Heart left ventricle (tissue), 16 donors: ENCODE measurements at places on chromosomes 6 and 20. TPM values are rescaled to one million over a fixed set of nuclear protein-coding genes. Genes with fewer than 3 reads are reported as not detected.

Gene PRPF6
- polyA plus RNA-seq = 31.0 TPM

Gene RHAG
- polyA plus RNA-seq = 0.22 TPM

Gene SIRPG
- not detected for polyA plus RNA-seq

Gene SLC24A3
- polyA plus RNA-seq = 0.86 TPM

Gene SGK1
- 19.7 TPM for polyA plus RNA-seq

Gene ELMO2
- polyA plus RNA-seq = 29.0 TPM

GRCh38 chr6:84408028-84408427 lies 180.6 kb upstream of the CEP162 start:
- no peak for DNase-seq

GRCh38 chr6:83365931-83366330 lies 64.9 kb downstream of the ME1 start:
- DNase-seq = no peak

DNA sequence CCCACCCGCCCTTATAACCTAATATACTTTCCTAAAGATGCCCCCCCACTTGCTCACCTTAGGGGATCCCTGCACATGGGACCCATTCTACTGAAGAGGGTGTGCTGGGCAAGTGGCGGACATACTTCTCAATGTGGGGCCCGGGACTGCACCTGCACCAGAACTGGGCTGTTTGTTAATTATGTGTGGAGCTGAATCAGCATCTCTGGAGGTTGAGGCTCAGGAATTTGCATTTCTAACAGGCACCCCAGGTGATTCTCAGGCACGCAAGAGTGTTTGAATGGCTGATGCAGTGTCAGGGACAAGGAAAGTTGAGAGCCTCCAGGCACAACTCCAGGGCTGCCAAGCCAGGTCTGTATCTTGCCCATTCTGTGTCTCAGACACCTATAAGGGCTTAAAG lies 8.9 kb upstream of the PTPRT start:
- no peak for DNase-seq

- DNase-seq = no peak
These were observed 264.8 kb downstream of the SLC35F1 start for GRCh38 chr6:118171852-118172251.

GRCh38 chr6:39044181-39044580 lies 4.4 kb upstream of the GLP1R start:
- DNase-seq = no peak

GRCh38 chr20:3759884-3760283 lies 7.7 kb downstream of the ADISSP start:
- no peak for DNase-seq

DNA sequence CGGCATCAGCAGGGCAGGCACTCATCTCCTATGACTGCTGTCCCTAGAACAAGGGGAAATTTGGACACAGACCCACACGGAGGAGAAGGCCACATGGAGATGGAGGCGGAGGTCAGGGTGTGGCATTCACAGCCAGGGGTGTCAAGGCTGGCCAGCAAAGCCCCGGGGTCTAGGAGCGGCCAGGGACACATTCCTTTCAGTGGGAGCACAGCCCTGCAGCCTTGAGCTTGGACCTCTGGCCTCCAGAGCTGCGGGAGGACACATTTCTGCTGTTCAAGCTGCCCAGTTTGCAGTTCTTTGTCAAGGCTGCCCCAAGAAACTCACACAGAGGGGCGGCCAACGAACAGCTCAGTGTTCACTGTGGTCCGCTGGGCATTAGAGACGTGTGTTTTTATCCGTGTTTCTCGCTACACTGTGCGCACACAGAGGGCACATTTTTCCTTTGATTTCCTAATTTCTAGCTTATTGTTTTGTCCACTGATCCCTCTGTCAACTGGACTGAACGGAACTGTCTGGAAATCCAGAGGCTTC lies 93.4 kb upstream of the MPC1 start:
- no peak for DNase-seq

DNA sequence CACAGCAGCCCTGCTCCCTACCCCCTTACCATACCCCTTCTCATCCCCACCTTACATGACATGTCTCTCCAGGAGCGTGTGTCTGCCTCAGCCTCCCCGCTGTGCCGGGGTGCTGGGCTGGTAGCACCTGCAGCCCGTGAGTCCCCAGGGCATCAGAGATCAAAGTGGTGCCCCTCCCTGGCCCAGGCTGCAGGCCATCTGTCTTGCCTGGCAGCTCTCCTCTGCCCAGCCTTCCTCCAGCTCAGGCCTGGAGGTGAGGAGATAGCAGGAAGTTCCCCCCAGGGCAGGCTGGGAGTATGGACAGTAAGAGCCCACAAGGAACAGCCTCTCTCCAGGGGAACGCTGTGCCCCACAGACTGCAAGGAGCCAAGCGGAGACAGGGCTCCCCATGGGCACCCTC lies 35.3 kb downstream of the GRM4 start:
- no peak for DNase-seq

DNA sequence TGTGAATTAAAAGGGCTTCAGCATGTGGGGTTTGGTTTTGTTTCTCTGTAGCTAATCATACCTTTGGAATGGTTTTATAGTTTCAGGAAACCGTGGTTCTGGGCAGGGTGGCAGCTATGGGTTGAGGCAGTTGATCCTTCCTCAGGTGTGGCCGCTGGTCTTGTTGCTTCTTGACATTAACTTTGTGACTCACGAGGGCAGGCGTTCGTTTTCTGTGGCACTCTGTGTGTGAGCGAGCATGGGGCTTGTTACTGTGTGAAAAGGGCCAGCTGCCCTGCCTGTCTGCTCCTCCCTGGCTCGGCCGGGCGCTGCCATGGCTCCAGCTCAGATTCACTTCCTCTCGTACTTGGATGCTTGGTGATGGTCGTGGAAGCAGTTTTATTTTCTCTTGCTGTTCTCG lies 16.2 kb downstream of the DNAJC5 start:
- no peak for DNase-seq

DNA sequence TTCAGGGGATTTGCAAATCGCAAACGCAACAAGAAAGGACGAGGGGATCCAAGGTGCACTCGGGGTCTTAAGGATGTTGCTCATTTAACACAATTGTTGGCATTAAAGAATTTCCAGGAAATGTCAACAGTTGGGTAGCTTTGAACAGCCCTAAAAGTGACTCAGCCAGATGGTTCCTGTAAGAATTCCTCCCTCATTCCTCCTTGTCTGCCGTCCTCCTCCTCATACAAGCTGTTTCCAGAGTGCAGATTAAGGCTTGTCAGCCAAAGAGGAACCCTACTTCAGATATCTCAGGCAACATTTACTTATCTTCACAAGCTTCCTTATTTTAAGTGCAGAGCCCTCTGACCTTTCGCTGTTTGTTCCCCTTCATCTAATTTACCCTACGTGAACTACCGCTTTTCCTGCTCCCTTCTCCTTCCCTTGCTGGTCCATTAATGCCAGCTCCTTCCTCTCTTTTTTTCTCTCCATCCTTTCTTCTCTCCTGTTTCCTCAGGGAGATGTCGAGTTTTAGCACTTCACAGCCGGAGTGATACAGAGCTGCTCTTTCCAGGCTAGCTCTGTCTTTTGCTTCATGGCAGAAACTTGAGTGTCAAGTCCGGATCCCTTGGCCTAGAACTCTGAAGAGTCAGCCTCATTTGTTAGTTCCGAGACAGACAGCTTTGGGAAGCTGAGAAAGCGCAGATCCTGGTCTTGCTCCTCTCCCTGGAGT lies 26.1 kb upstream of the TBC1D7 start:
- DNase-seq = no peak

DNA sequence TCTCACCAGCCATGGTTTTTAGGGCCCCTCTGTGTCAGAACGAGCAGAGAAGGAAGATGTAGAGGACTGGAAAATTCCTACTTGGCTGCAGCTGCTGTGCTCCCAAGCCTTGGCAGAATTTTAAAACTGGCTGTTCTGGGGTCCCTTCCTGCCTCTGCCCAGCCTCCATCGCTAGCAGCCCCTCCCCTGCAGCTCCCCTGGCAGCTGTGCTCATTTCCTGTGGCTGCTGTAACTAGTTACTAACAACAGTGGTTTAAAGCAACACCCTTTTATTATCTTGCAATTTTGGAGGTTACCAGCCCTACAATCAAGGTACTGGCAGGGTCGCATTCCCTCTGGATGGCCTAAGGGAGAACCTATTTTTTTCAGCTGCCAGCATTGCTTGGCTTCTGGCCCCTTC lies 3.7 kb upstream of the CST11 start:
- no peak for DNase-seq

DNA sequence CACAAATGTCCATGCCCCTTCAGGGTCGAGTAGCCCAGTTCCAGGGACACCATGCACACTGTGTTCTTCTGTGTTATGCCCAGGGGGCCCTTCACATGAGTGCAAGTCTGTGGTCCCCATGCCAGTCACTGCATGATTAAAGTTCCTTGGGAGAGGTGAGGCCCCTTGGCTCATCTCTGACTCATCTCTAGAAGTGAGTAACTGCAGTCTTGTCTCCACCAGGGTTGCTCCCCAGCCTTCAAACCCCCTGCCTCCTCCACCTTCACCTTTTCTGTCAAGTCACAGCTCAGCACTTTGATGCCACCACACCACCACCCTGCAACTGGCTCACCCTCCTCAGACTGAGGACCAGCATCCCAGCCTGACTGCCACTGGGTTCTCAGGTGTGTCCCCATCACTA lies 161.7 kb downstream of the UNC5CL start:
- DNase-seq = no peak

DNA sequence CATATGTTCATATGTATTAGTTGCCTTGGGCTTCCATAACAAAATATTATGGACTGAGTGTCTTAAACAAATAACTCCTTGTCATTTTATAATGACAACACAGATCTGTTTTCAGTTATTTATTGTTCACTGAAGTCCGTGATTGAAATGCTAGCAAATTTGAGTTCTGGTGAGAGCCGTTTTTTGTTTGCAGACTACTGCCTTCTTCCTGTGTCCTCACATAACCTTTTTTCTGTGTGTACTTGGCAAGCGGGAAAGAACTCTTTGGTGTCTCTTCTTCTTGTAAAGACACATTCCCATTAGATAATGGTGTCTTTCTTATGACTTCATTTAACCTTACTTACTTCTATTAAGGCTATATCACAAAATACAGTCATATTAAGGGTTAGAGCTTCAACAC lies 482.9 kb upstream of the EYS start:
- DNase-seq = no peak

DNA sequence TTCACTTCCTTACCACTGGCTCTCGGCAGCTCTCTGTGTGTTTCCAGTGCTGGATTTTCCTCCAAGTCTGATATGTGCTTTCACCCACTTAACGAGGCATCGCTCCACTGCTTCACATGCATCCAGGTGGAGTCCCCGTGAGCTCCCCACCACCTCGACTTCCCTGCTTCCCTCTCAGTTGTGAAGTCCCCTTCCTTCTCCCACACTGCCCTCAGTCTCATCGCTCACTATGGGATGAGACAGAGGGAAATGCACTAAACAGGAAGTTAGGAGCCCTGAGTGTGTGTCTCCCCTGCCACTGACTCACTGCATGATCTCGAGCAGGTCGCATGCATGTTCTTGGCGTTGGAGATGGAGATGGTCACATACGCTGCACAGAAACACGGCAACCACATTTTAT lies 84.0 kb downstream of the MTHFD1L start:
- DNase-seq = no peak

DNA sequence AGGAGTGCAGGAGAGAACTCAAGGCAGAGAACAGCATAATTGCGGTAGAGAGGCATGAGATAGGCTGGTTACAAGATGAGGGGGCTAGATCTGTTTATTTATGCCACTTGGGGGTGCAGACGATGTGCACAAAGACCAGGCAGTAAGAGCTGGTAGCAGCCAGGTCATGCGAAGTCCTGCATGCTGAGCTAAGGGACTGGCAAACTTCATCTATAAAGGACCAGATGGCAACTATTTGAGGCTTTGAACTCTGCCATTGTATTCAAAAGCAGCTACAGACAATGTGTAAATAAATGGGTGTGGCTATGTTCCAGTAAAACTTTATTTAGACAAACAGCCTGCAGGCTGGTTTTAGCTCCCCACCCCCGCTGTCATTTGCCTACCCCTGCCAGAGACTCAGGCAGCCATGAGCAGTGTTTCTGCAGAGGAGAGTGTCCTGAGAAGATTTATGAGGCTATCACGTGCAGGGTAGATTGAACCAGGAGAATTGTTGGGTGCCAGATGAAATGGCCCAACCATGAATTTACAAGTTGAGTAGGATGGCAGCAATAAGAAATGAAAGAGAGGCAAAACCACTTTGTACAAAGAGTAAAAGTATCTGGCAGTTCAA lies 253.4 kb upstream of the MOCS1 start:
- no peak for DNase-seq
